ENCODE measurements at places on chromosomes 12 and 14.
A peak's percentile ranks its signal among the peaks of the same experiment; 100 is the strongest.

GRCh38 chr12:121568518-121568917 lies 12.3 kb downstream of the KDM2B start:
- DNase-seq: no peak

DNA sequence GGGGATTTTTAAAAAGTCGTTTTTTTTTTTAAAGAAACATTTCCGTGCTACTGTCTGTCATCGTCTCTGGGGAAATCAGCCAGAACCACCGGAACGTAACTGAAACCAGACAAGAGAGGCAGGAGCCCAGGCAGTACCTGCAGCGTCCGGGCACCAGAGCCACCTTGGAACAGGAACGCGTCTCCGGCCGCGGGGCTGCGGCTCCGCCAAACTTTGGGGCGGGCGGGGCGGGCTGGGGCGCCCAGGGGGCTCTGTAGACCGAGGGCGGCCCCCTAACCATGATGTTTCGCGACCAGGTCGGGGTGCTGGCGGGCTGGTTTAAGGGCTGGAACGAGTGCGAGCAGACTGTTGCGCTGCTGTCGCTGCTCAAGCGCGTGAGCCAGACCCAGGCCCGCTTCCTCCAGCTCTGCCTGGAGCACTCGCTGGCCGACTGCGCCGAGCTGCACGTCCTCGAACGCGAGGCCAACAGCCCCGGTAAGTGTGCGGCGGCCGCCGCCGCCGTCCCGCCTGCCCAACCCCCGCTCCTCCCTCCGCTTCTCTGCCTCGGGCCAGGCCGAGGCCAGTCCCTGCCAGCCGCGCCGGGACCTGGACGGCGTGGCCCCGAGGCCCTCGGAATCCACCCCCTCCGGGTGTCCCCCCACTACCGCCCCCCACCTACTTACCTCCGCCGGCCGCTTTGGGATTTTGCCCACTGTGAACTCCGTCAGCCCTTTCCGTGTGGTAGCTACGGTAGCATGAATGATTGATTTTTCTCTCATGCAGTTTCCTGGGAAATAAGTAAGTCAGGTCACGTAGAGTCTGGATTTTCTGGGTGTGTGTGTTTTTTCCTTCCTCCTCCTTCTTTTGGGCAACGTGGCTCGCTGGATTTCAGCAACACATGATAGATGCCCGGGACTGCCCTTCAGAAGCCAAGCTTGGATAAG lies 972 bp downstream of the SAMD4A start:
- peak; percentile 25 for DNase-seq

GRCh38 chr14:88856786-88857366 lies 32.4 kb downstream of the TTC8 start:
- no peak for DNase-seq

GRCh38 chr12:74111688-74112360 lies 425.8 kb upstream of the ATXN7L3B start:
- peak; percentile 37 for DNase-seq

DNA sequence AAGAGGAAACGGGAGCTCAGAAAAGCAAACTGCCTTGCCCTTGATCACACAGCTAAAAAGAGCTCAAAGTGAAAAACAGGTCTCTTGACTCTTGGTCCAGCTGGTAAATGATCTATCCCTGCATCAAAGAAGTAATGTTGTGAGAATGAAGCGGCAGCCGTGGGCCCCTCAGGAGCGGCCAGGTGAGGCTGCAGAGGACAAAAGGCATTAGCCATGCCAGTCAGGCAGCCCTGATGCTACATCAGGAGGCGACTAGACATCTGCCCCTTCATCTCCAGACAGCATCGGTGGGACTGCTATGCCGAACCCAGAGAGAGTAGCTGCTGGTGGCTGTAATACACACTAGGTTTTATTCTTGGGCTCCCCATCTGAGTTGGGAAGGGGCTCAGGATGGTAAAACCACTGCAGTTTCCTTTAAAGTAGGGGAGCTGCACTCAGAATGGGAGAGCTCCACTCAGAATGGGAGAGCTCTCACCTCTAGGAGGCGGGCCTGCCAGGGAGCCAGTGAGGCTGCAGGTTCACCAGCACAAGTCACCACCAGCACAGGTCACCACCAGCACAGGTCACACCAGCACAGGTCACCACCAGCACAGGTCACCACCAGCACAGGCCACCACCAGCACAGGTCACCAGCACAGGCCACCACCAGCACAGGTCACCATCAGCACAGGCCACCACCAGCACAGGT lies 120.1 kb downstream of the TSPAN9 start:
- no peak for DNase-seq

- DNase-seq: no peak
These were observed 45.6 kb upstream of the SMCO2 start for GRCh38 chr12:27400856-27401354.

- DNase-seq: no peak
These were observed 36.0 kb upstream of the FAR2 start for GRCh38 chr12:29113101-29113500.

DNA sequence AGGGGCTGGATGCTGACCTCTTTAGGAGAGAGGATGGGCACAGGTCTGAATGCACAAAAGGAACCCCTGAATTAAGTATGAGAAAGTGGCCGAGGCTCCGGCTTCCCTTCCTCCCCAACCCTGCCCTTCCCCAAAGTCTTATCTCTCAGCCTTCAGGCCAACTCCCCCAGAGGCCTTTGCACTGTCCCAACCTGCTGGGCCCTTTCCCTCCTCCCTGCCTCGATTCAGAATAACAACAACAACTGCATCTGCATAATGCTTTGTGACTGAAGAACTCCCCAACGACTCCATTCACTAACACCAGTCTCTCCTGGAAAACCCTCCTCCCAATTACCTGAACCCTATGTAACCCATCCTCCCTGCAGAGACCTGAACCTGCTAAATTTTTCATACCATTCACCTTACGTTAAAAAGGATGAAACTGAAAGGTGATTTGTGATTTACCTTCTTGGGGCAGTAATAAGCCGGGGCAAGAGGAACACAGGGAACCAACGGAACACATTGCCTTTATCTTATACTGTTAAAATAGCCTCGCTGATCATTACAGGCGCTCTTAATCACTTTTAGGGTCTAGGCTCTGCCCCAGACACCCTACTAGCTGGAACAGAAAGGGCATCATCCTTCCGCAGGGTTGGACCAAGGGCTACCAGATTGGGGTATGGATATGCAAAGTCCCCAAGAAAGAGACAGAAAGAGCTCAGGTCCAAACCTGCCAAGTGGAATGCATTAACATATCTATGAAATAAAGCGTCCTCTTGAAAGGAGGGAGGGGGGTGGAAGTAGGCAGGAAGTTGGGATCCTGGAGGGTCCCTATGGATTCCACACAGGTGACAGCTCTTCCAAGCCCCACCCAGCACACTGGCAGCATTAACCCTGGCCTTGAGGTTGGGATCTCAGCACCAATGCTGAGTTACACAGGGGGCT lies 24.2 kb upstream of the FOXN3 start:
- no peak for DNase-seq

DNA sequence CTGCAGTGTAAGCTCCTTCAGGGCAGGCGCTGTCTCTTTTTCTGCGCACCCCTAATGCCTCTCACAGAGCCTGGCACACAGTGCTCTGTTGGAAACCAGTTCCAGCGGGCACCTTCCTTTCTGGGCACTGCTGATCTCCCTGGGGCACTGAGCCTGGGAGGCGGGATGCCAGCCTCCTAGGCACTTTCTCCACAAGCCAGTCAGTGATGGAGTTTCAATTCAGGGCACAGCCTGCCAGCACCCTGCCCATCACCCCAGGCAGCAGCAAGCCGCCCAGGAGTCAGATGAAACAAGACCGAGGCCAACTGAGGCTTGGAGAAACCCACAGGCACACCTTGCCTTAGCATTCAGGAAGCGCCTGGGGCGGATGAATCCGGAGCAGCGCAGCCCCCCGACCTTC lies 5.7 kb upstream of the CTDSP2 start:
- DNase-seq: no peak

GRCh38 chr12:96172981-96173380 lies 21.2 kb upstream of the ELK3 start:
- no peak for DNase-seq
